ENCODE measurements at places on chromosomes 1 and 21.
A peak's percentile ranks its signal among the peaks of the same experiment; 100 is the strongest.

DNA sequence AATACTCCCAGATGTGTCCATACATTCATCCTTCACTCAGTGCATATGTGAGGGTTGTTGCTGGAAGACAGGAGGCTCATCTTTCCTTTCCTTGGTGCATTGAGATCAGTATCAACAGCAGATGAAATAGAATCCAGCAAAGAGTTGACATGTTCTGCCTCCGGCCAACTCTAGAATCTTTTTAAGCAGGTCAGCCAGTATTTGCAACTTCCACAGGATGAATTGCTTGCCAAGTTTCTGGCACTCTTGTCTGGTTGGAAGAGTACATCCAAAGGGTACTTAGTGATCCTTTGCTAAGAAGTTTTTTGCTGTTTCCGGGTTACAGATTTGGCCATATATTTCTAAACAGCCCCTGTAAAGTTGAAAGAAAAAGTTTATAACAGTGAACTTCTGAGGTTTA lies 21.1 kb downstream of the SYNC start:
- no peak for DNase-seq

GRCh38 chr1:166169182-166169581 lies 2.4 kb upstream of the FAM78B start:
- DNase-seq: no peak

- no peak for DNase-seq
These were observed 7.1 kb upstream of the SDC3 start for GRCh38 chr1:30915491-30916230.

DNA sequence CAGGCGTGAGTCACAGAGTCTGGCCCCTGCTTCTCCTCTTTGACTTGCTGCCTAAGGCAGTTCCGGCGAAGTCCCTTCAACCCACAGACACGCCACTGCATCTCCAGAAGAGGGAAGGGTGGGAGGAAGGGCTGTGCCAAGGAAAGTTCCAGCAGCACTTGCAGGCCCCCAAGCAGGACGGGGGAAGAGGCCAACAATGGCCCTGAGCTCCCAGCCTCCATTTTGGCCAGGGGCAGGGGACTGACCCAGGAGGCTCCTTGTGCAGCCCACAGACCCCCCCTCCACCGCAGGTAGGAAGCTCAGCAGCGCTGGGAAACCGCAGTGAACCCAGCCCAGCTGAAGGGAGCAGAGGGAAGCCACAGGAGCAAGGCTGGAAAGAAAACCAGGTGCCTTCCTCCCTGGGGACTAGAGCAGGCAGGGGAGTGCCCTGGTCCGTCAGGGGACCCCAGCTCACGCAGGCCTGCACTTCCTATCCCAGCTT lies 35.4 kb downstream of the ACOT7 start:
- DNase-seq: no peak

GRCh38 chr21:44999972-45000636 lies 60.3 kb downstream of the SLX9 start:
- DNase-seq: no peak

- no peak for DNase-seq
These were observed 33.2 kb downstream of the VCAM1 start for GRCh38 chr1:100752791-100753190.

DNA sequence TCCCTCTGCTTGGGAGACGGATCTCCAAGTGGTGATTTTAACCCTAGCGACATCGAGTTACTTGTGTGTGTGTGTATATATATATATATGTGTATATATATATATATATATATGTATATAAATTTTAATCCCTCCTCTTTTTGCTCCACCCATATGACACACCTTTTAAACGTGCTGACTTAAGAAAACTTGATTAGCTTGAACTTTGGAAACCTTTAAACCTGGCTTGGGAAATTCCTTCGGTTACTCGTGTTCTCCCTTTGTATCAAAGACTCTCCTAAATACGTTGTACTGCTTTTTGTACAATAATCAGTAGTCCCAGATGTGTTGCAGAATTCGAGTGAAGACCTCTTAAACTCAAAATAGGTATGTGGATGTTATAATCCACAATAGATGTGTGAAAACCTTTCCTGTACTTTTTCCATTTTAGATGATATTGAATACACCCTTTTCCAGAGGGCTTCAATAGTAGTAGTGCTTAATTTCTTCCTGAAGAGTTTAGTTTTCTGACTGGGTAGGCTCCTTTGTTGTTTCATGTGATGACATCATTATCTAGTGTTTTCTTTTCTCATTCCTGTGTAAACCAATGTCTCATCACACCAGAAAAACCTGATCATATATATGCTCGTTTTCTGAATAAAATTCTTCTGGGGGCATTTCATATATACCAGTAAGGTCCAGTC lies 1.4 kb downstream of the RNF11 start:
- DNase-seq: peak; percentile 48

- no peak for DNase-seq
These were observed 559 bp upstream of the MTARC2 start for GRCh38 chr1:220747437-220748088.

- DNase-seq: no peak
These were observed 319.4 kb downstream of the SIPA1L2 start for GRCh38 chr1:232310541-232310940.

DNA sequence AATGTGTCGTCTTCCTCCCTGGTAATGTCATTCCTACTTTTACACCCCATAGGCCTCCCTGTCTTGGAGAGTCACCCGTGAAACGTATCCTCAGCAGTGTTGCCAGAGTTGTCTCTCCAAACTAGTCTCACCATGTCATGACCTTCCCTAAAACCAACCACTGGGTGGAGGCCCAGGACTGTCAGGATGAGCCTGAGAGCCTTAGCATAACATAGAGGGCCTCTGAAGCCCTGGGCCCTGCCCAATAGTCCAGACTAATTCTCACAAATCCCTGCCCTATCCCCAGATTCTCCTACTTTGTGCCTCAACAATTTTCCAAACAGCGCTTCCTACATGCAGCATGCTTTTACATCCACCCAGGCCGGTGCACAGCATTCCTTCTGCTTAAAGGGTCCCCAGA lies 29.3 kb upstream of the HSD3B1 start:
- DNase-seq: no peak
